ENCODE measurements at places on chromosomes 4 and X.

GRCh38 chr4:81274460-81274859 is 59.4 kb upstream of the PRKG2 start:
- DNase-seq = no peak

DNA sequence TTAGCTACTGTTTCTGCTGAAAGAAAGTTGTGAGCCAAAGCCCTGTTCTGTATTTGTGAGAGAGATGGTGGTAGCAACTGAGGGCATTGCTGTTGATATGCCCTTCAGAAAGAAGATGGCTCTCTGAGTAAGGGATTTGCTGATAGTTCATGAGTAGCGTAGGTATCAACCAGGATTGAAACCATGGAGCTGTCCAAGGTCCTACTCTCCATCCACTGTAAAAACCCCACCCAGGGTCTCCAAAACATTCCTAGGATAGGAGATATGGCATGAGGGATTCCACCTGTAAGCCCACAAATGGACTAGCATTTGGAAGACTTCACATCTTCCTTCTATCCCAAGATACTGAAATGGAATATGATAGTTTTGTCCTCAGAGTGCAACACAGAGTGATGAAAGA is 277.1 kb upstream of the PRKX start:
- DNase-seq = no peak

GRCh38 chr4:60709061-60709460 is 491.1 kb upstream of the ADGRL3 start:
- no peak for DNase-seq

DNA sequence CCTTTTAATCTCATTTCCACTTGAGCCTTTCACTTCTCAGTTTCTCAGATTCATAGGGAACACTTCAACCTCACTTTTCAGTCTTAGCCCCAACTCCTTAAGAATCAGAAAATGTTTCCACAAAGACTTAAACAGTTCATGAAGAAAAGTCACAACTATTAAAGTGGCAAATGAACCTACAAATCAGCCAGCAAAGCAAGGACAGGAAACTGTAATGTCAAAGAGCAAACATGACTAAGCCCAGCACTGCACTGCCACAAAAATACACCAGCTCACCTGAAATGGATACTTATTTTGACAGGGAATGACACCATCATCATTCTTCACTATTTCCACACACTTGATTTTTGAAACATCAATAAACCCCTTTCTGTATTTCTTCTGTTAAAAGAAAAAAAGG is 41.8 kb upstream of the TXK start:
- DNase-seq = no peak

- no peak for DNase-seq
These were observed 67.3 kb upstream of the VBP1 start for GRCh38 chrX:155148724-155149537.

- no peak for DNase-seq
These were observed 89.5 kb downstream of the EVC start for GRCh38 chr4:5800496-5800895.

DNA sequence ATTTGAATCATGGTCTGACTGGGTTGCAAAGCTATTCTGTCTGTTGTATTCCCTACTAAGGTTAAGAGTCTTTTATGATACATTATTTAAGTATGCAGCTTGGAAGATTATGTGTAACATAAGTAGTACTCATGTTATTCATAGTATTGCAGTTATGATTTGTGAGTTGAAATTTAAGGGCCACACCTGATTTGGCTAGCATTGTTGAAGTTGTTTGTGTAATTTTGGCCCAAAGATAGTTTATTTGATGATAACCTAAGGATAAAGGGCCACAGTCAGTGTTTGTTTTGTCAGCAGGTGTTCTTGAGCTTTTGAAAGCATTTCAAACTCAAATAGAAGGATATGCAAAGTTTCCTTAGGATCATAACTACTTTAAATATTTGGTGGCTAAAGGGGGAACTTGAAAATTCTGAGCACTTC is 38.9 kb downstream of the NUDT9 start:
- DNase-seq = no peak

DNA sequence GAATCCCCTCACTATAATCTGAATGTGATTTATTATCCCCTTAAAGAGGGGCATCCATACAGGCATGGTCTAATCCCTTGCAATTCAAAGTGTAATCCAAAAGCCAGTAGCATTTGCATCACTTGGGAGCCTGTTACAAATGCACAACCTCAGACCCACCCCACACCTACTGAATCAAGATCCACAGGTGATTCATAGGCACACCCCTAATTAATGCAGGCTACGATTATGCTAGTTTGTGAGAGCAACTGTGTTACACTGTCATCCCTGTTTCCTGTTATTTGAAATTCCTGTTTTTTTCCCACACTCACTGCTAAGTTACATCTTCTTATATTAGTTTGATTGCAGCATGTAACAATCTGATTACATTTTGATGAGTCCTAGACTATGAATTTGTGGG is 120.0 kb downstream of the RAB28 start:
- DNase-seq = no peak

DNA sequence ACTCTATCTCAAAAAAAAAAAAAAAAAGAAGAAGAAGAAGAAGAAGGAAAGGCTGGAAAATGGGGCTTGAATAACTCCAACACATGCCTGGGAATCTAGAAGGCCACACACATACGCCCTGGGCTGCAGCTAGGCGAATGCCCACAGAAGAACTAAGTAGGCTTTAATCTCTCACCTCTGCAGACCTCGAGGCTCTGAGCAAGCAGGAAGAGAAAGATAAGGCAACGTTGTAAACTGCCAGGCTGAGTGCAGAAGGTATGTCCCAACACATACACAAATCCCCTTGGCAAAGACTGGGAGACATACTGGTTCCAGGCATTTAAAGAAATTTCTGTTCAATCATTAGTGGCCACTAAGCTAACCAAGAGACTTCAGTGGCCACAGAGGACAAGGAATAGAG is 18.4 kb downstream of the SLC38A5 start:
- DNase-seq = no peak

DNA sequence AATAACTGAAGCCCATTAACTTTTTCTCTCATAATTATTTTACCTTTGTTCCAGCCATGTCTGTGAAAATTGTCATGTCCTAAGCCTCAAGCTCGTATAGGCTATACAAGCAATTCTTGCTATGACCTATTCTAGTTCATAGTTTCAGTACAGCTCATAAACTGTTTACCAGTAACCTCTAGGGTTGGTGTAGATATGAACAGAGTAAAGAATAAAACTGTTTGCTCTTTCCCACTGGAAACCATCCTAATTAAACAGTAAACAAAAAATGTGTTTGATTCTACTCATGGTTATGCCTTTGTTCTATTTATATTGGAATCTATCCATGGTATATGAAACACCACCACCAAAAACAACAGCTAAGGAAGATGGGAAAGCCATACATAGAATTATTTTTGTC is 1444.0 kb upstream of the PCDH7 start:
- DNase-seq = no peak

GRCh38 chrX:133594156-133594555 is 178.9 kb upstream of the GPC4 start:
- no peak for DNase-seq

GRCh38 chrX:131816551-131817136 is 206.5 kb upstream of the STK26 start:
- no peak for DNase-seq

DNA sequence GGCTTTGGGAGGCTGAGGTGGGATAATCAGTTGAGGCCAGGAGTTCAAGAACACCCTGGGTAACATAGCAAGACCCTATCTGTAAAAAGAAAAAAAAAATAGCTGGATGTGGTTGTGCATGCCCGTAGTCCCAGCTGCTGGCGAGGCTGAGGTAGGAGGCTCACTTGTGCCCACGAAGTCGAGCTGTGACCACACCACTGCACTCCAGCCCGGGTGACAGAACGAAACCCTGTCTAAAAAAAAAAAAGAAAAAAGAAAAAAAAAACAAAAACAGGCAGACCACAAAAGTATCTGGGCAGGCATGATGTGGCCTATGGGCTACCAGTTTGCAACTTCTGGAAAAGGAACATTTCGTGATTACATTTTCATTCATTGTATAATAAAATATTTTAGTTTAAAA is 38.1 kb upstream of the RASGEF1B start:
- no peak for DNase-seq

DNA sequence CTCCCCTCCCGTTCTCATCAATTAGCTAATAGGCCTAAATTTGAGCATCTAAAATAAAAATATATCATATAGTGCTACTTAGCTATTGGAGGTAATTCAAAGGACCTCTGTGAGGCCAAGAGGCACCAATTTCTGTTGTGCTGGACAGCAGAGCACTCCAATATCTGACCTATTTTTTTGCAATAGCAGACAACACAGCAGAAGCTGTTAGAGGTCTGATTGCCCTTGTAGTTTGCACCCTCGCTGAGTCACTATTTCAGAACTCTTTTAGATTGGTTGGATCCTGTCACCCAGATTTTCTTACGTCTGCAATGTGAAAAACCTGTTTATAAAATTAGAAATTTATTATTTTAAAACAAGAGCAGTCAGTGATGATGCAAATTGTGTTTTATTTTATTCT is 184.1 kb downstream of the CEP135 start:
- no peak for DNase-seq

DNA sequence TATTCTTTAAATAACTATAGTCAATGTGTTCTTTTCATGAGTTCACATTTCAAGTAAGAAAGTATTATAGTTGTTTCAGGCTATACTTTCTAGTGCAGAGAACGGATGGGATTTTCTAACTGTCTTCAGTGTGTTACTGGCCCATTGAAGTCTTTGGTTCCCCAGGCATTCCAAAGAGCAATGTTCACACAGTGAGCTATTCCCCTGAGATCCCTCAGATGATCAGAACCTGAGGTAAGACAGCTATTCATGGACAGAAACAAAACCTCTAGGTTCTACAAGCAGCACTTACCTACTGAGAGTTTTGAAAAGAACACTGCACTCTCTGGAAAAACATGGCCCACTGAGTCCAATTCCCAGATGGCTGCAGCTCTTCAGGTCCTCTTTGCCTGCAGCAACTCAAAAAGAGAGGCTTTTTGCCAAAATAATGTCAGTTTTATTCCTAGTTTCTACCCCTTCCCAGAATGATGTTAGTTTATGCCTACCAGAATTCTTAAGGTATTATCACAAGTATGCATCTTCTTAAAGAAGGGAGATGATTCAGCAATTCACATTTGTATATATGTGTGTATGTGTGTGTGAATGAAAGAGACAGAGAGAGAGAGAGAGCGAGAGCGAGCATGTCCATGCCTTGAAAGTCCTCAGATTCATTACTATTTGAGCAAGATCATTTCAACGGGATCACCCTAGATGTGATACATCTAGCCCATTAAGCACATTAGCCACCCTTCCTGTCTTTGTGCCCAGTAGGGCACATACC is 146.1 kb downstream of the PDHA2 start:
- no peak for DNase-seq

- DNase-seq = no peak
These were observed 241.2 kb upstream of the CTSO start for GRCh38 chr4:156194896-156195295.

DNA sequence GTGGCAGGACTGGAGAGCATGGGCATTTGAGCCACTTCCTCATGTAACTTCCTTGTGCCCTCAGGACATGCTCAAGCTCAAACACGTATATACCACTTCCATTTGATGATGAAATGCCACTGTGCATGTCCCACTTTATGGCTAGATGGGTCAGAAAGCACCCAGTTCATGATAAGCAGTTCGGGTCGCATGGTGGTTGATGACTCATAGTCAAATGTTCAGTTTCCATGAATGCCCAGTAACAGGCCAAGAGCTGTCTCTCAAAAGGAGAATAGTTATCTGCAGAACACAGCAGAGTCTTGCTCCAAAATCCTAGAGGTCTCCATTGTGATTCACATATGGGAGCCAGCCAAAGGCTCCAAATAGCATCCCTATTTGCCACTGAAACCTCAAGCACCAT is 48.9 kb upstream of the SPIN3 start:
- no peak for DNase-seq

DNA sequence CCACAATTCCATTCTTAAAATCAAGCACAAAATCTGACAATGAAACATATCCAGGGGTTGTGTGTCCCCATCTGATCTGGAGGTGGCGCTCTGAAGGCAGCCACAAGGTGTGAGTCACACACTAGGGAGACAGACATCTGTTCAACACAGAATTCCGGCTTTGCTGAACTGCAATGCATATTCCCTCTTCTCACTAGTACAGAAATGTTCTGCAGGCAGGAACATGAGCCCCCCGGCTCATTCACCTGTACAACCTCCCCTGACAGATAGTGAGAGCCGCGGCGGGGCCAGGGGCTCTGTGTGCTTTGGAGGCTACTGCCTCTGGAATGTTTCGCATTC is 41.9 kb downstream of the WDR1 start:
- DNase-seq = no peak

- DNase-seq = no peak
These were observed 53.0 kb downstream of the COQ2 start for GRCh38 chr4:83231620-83232076.

- DNase-seq = no peak
These were observed 6.5 kb downstream of the TEX13D start for GRCh38 chrX:124338733-124339514.

DNA sequence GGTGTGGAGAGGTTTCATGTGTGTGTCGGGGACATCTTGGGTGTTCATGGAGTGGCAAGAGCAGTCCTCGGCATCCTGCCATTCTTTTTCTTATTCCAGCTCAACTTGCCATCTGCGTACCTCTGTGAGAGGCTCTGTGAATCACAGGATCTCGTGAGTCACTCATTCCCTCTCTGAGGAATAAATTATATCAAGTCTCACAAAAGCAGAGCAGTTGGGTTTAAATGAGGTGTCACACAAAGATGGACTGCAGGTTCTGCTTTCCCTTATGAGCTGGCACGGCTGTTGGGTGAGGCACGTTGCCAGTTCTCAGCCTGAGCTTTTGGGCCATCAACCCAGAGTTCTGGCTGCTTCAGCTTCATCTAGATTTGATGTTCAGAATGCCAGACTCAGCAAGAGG is 6.8 kb upstream of the OCIAD2 start:
- DNase-seq = no peak

DNA sequence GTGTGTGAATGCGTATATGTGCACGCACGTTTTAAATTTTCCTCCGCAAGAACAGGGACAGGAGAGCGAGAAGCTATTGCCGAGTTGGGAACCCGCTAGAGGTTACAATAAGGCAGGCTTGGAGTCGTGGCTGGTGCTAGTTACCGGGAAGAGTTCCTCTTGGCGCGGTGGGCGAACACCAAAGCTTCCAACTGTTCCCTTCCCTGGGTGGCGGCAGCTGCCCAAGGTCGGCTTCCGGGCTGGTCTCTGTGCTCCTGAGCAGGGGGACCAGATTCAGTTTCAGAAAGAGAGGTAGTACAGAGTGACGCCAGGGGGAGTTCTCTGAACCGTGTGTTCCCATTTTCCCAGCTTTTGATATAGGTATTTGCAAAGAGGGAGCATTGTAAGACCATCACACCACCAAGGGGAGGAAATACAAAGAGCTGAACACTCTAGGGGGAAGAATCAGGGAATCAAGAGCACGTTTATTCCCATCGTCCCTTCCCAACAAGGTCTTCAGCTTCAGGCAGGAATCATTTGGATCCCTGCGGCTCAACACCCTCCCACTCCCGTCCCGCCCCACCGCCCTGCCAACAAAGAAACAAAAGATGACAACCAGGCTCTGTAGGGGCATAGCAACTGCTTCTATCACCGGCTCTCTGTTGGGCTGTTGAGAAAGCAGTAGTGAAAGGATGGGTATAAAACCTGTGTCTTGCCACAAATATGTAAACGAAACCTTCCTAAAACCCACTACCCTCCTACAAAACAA is 113.6 kb upstream of the TEX13C start:
- no peak for DNase-seq
